ENCODE measurements at places on chromosomes 11 and 22.
A peak's percentile ranks its signal among the peaks of the same experiment; 100 is the strongest.

GRCh38 chr22:50734343-50734771 is 3.6 kb upstream of the ACR start:
- DNase-seq, result no peak

DNA sequence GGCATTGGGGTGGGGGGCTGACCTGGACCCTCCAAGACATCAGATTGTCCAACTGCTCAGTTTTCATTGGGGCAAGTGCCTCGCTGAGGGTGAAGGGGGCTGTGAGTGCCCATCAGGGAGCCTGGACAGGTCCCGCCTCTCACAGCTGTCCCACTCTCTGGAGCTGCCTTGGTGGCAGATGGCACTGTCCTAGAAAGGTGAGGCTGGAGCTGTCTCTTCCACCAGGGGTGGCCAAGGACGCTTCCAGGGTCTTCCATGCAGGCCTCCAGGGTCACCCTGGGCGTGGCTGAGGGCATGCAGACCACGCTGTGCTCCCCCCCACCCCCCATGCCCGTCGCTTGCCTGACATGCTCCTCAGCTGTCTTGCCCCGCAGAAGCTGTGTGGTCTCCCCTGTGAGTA is 53.5 kb upstream of the CCDC188 start:
- DNase-seq, result no peak

DNA sequence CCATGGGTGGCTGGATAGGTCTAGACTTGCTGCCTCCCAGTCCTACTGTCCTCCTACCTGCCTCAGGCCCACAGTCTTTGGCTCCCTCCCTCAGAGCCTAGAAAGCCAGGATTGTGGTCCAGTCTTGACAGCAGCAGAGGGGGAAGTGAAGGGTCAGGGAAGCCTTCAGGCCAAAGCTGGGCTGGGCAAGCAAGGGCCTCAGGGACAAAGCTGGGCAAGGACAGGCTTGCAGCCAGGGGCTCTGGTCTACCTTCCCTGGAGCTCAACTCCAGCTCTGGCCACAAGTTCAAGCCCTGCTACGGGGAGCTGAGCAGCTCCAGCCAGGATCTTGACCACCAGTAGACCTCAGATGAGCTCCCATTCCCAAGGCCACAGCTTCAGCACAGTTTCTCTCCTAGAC is 14.9 kb downstream of the LMO1 start:
- DNase-seq, result no peak

GRCh38 chr22:17982572-17983141 is 41.7 kb downstream of the MICAL3 start:
- DNase-seq, result no peak

DNA sequence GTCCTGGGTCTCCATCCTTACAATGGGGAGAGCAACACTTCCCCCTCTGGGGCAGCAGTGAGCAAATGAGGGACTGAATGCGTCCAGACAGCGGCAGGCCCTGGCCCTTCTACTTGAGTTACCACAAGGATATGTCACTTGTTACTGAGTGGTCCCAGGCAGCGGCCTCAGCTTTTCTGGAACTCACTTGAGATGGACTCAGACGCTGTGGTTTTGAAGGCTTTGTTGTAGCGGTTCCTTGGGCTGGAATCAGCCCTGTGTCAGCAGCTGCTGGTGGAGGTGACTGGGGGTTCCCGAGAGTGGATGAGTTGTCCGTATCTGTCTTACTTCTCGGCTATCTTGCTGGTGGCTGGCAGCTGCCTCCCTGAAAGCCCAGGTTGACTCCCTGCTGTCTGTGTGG is 77.0 kb downstream of the MICAL2 start:
- DNase-seq, result peak; percentile 61

DNA sequence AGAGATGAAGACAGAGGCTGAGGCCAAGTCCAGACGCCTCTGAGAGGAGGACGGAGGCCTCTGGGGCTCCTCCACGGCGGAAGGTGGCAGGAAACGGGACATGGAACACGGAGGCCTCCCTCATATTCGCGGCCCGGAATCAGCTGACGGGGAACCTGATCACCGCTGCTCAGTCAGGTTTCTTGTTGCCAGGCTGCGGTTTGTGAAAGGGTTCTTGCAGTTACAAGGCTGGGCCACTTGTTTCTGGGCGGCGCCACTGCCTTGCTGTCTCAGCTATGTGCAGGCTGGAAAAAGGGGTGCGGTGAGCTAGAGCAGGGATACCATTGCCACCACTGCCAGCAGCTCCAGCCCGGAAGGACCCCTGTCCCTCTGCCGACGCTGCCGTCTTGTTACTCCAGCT is 10.0 kb upstream of the MMP1 start:
- DNase-seq, result no peak

- DNase-seq, result no peak
Measured at GRCh38 chr11:122803716-122804115, 34.6 kb upstream of the CRTAM start.

- DNase-seq, result no peak
Measured at GRCh38 chr11:17905477-17905876, 107.4 kb downstream of the SERGEF start.

- no peak for DNase-seq
Measured at GRCh38 chr22:22907551-22908494, 20.2 kb downstream of the IGLL5 start.

DNA sequence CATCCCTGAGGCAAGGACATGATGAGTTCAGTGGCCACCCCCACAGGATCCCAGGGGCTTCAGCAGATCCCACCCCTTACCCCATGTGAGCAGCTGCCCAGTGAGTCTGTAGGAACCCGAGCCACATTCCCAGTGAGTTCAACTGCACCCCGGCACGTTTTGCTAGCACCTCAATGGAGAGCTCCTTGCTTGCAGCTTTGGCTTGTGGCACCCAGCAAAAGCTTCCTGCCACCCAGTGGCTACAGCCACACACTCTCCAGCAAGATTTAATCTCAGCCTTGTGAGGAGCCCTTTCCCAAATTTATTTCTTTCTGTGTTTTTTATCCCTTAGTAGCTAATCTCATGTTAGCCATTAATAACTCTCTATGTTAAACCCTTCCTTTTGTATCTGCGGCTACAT is 4.0 kb downstream of the SAA1 start:
- no peak for DNase-seq

- no peak for DNase-seq
Measured at GRCh38 chr11:79594834-79595233, 154.0 kb upstream of the TENM4 start.

Data from activated T-cell treated with anti-CD3 and anti-CD28 coated beads for 48 hours (primary cell).